ENCODE measurements at places on chromosomes 11 and 22.
A peak's percentile ranks its signal among the peaks of the same experiment; 100 is the strongest.

- peak; percentile 90 for DNase-seq
Observed at GRCh38 chr11:35235936-35236666, 97.1 kb downstream of the CD44 start.

DNA sequence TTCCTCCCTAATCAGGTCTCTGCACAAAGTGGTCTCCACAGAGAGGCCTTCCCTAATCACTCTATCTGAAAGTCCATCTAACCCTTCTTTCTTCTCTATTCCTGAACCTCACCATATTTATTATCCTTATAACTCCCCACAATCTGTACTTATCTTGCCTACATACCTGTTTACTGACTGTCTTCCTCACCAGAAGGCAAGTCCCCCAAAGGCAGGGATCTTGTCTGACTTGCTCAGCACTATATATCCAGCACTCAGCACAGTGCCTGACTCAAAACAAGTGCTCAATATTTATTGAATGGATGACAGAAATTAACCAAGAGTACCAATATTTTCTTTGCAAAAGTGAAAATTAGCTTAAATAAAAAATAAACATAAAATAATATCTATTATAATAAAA is 5.5 kb downstream of the DCUN1D5 start:
- no peak for DNase-seq

GRCh38 chr11:34732831-34733230 is 111.9 kb downstream of the EHF start:
- DNase-seq, result no peak

GRCh38 chr11:58059007-58059350 is 28.2 kb downstream of the OR6Q1 start:
- no peak for DNase-seq

GRCh38 chr22:40108396-40108795 is 69.3 kb upstream of the TNRC6B start:
- no peak for DNase-seq

- no peak for DNase-seq
Observed at GRCh38 chr11:43574411-43574810, 106.1 kb upstream of the HSD17B12 start.

DNA sequence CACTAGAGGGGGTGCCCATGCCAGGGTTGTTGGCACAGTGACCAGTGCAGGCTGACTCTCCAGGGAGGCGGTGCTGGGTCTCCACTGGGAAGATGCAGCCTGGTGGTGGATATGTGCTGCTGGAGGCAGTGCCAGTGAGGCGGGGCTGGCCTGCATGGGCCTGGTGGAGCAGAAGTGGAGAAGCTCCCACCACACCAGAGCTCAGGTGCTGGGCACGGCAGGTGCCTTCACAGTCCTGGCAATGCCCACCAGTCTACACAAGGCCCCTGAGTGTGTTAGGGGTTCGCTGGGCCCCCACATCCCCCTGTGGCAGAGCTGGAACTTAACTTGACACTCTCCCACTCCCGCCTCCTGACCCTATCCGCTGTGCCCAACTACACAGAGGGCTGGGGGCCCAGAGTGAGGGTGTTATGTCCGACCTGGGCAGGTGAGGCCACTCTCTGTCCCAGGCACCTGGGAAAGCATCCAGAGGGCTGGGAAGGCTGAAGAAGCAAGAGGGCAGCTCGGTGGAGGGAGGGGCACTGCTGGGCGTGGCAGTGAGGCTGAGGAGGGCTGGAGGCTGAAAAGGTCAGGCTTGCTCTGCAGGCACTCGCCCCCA is 102.4 kb upstream of the B3GAT1 start:
- no peak for DNase-seq

DNA sequence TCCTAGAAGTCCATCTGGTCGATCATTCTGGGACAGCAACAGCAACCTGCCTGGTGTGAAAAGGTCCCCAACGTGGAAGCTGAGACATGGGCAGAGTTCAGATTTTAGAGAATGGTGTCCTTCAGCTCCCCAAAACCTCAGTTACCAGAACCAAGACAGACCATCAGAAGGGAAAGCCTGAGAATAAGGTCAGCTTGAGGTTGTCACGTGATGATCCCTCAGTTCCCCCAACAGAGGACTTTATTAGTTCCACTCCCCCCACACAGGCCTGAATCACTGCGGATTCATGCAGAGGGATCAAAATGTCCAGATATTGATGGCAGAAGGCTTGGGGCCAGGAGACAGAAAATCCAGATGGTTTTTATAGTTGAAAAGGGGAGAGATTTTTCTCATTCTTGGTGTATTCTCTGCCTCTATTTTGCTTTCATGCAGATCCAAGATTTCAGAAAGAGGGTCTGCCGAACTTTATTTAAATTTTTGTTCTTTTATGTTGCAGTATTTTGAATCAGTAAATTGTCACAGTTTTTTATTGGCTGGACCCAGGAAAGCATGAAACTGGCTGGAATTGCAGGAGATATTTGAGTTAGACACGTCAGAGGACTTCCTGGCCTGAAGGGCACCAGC is 139.0 kb upstream of the NTM start:
- no peak for DNase-seq

DNA sequence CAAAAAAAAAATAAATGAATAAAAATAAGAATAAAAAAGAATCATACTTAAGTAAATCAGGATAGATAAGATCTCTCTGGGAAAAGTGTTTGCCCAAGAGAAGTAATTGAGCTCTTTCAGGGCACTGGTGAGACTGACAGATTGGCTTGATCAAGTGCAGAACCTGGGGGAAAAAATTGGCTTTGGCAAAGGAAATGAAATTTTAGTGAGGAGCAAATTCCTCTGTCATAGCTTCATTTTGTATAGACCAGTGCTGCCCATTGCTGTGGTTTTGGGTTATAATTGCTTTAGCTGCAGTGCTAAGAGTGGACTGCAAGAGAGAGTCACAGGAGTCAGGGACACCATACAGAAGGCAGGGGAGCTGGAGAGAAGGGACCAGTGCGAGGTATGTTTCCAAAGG is 35.7 kb downstream of the SFI1 start:
- DNase-seq, result no peak

- DNase-seq, result no peak
Observed at GRCh38 chr11:127412722-127413380, 412.3 kb upstream of the KIRREL3 start.

DNA sequence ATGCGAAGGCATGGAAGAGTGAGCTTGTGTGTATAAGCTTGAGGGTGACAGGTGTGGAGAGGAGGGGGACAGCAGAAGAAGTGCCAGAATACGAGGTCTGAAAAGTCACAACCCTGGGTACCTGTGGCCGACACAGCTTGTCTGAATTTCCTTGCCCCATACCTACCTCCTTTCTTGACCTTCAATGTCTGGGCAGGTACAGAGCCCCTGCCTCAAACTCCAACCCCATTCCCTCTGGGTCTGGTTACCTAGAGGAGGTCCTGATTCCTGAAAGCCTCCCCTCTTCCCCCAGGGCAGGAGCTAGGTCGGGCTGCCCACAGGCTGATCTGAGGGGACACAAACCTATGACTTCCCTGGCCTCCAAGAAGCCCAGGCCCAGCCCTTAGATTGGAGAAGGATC is 36.6 kb upstream of the FCHSD2 start:
- DNase-seq, result no peak

GRCh38 chr11:38296211-38296776 is 1698.3 kb upstream of the RAG2 start:
- no peak for DNase-seq

- no peak for DNase-seq
Observed at GRCh38 chr22:46045459-46046298, 68.7 kb upstream of the WNT7B start.

GRCh38 chr22:27065279-27065678 is 407.9 kb downstream of the MIAT start:
- DNase-seq, result no peak

- DNase-seq, result no peak
Observed at GRCh38 chr11:95994329-95994728, 70.4 kb upstream of the MTMR2 start.

- no peak for DNase-seq
Observed at GRCh38 chr22:50151571-50152537, 18.7 kb upstream of the PANX2 start.

DNA sequence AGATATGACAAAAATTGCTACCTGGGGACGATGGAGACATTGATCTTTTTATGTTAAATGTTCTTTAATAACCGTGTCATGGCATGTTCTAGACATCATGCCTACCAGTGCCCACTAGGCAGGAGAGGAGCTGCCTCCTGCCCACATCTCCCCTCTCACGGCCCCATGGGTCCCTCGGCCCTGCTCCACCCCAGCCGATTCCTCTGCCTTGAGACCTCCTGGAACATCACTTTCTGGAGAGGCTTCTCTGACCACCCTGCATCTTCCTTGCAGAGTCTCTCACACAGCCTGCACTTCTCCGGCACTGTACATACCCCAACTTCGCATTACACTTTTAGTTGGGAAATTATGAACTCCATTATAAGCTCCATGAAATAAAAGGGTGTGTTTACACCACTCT is 16.8 kb downstream of the EFCAB6 start:
- DNase-seq, result no peak

DNA sequence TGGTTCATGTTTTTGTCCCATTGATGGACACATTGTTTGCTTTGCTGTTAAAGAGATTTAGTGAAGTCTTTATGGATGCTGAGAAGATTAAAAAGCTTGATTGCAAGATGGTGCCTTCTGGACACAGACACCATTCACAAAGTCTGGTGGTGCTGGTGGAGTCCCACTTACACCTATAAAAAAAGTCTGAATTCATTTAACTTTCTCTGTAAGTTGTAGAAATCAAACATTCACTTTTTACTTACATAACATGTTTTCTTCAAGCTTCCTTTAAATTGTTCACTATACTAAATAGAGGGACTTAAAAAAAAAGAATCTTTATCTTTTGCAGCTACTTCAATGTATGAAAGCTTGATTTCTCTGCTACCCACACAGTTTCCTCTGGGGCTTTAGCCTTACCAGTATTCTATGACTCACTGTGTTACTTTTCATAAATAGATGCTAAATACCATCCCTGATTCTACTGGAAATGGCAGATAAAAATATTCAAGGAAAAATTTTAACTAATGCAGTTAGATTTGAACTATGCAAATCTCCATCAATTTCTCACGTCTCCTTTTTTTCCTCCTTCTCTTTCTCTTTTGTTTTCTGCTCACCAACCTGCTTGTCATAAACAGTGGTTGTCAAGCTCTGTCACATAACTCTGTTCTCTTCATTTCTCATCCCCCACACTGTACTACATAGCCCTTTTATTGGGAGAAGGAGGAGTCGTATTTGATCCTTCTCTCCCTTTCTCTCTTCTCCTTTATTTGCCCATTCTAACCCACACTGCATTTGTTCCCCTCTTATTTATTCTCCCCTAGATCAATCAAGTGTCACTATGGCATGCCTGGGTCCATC is 89.7 kb downstream of the FAM76B start:
- no peak for DNase-seq

DNA sequence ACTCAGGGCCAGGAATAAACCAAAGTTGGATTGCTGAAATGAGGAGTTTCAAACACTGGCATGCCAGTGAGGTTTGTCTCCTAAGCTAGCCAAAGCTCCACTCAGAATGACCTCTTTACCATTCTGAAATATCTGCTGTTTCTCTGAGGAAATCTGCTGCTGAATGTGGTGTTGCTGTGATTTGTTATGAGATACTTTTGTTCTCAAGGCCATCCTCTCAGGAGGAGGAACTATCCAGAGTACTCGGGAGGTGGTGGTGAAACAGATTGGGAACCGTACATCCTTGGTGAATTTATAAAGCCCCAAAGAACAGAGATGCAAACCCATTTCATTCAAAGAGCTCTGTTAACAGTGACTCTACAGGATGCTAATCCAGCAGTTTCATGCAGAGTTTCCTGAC is 50.5 kb downstream of the BDNF start:
- no peak for DNase-seq

DNA sequence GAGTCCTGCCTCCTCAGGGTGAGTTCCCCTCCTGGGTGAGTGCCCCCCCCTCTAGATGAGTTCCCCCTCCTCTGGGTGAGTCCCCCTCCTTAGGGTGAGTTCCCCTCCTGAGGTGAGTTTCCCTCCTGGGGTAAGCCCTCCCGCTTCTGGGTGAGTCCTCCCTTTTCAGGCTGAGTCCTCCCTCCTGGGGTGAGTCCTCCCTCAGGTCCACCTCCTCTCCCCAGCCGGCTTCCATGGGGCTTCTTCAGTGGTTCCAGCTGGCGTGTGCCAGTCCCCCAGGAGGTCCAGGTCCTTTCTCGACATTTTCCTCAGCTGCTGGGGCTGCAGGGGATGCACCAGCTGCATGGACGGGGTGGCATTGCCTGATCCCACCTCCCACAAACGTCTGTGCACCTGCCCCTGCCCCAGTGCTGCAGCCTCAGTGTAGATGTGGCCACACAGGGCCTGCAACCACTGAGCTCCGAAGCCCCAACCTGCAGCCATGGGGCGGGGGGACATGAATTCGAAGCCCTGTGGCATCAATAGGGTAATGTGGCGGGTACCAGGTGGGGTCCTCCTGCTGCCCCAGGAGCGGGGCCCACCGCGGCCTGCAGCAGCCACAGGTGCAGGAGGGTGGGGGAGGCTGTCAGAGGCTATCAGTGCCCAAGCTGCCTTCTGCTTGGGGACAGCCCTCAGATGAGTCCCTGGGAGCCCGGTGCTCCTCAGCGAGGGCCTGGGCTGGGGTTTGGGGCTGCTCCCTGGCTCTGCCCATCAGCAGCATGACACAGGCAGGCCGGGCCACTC is 101.3 kb upstream of the FGF3 start:
- no peak for DNase-seq

DNA sequence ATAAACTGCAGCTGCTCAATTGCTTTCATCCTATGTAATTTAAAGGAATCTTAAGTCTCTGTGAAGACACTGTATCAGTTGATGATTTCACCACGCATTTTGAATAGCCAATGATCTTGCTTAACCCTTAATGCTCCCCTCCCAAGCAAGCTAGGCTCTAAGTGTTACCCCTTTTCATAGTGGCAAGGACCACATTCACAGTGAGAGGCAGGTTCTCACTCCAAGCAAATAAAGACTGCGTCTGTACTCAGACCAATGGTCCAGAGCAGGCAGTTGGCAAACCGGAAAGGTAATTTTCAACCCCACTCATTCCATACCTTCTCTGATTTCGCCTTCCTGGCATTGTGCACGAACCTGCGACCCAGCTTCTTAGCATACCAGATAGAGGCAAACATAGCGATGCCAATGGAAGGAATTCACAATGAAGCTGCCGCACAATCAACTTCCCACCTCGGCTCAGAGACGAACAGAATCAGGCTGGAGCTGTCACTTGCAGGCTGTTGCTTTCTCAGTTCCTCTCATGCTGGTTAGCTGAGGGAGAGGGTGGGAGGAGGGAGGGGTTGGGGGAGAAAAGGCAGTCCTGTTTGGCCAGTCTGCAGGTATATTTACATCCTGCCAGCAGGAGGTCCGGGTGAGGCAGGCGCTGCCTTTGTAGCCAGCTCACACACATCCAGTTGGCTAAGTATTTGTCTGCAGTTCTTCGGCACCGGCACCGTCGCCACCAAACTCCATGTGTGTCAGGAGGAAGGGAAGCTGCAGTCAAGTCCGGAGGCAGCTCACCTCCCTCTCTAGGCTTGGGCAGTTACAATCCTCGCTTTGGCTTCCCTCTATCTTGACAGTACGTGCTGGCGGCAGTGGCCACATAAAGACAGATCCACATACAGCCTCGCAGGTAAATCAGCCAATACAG is 1151.2 kb upstream of the CCDC90B start:
- DNase-seq, result no peak

- DNase-seq, result no peak
Observed at GRCh38 chr22:19961868-19962245, 20.2 kb upstream of the TXNRD2 start.

- no peak for DNase-seq
Observed at GRCh38 chr11:13446444-13446843, 16.6 kb downstream of the BTBD10 start.

All from Jurkat, Clone E6-1 (cell line).